ENCODE measurements at places on chromosomes 2 and 18.

DNA sequence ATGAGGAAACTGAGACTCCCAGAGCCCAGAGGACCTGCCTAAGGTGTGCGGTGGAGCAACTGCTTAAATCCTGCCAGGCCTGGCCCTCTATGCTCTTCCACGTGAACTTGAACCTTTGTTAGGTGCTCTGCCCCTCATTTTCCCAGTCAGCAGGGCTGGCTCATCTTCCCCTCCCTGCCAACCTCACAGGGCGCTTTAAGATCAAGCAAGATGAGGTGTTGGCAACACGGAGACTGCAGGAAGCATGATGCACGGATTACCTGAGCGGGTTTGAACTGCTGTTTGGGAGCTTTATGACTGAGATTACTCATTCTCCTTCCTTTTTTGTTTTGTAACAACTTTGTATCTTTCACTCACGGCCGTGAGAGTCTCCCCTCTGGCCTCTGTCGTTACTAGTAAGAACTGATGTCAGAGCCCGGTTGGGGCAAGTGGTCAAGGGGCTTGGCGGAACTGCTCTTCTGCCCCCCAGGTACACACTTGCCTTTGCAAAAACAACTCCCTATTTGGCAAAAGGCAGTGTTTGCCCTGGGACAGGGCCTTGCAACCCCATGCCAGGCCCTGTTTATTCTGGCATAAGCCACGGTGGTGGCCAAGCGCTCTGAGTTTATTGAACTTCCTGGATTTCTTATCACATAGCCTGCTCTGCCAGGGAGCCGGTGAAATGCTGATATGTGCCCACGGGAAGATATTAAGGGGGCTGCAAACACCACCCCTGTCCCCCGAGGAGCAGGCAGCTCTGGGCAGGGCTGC lies 127.8 kb downstream of the INHBB start:
- no peak for DNase-seq

DNA sequence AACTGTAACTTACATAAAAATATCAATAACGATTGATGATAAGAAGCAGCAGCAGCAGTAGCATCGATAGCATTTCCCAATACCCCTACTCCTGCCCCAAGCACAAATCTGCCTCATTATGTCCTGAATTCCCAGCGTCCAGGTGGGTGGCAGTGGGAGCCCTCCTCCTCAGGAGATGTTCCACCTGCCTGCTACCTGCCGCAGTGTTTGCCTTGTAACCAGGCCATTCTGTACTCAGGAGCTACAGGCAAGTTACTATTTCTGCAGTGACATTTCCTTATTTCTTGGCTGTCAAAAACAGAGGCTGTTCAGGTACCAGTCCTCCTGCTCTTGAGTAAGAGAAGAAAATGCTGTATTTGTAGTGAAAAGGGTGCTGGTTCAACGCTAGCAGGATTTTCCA lies 236.4 kb downstream of the CNTNAP5 start:
- DNase-seq, result no peak

DNA sequence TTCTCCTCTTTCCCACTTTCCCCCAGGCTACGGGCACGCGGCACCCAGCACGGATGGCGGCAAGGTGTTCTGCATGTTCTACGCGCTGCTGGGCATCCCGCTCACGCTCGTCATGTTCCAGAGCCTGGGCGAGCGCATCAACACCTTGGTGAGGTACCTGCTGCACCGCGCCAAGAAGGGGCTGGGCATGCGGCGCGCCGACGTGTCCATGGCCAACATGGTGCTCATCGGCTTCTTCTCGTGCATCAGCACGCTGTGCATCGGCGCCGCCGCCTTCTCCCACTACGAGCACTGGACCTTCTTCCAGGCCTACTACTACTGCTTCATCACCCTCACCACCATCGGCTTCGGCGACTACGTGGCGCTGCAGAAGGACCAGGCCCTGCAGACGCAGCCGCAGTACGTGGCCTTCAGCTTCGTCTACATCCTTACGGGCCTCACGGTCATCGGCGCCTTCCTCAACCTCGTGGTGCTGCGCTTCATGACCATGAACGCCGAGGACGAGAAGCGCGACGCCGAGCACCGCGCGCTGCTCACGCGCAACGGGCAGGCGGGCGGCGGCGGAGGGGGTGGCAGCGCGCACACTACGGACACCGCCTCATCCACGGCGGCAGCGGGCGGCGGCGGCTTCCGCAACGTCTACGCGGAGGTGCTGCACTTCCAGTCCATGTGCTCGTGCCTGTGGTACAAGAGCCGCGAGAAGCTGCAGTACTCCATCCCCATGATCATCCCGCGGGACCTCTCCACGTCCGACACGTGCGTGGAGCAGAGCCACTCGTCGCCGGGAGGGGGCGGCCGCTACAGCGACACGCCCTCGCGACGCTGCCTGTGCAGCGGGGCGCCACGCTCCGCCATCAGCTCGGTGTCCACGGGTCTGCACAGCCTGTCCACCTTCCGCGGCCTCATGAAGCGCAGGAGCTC lies 35.4 kb downstream of the KCNK3 start:
- DNase-seq, result peak; percentile 65

DNA sequence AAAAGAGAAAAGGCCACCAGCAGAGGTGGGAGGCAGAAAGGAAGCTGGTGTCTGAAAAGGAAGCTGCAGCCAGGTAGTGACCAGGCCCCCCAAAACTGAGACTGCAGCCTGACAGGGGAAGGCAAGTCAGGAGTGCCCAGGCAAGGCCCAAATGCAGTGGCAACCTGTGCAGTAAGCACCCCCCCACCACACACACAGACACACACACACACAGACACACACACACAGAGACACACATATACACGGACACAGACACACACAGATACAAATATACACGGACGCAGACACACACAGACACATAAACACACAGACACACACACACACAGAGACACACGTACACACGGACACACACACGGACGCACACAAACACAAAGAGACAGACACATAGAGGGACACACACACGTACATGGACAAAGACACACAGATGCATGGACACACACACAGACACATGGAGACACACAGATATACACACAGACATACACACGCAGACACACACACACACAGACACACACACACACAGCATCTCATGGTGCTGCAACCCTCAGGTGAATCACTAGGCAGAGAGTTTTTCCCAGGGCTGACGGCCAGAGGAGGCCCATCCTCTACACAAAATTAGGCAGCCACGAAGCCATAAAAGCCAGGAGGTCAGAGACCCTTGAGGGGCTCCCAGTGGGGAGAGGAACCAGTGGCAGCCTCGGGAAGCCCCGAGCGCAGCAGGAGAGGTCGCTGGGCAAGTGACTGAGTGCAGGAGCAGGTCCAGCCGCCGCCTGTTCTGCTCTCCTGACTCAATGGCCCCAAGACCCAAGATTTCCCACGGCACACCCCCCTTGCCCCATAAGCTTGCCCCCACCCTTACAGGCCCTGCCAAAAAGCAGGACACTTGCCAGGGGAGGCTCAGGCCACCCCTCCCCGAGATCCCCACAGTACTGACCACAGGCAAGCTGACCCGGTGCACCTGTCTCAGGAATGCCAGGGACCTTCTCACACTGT lies 6.3 kb downstream of the SDC1 start:
- no peak for DNase-seq

All from AG20443 (cell line).